ENCODE measurements at places on chromosomes 3 and 15. TPM values are rescaled to one million over a fixed set of nuclear protein-coding genes. Genes with fewer than 3 reads are reported as not detected.

PLA2G4F gene
- polyA plus RNA-seq = not detected

DNASE1L3 gene
- 1.2 TPM for polyA plus RNA-seq

P2RY13 gene
- polyA plus RNA-seq = not detected

GOLGA8Q gene
- 0.46 TPM for polyA plus RNA-seq

ITPKA gene
- 0.14 TPM for polyA plus RNA-seq
